Esophagus squamous epithelium (tissue), 5 donors: ENCODE measurements at places on chromosomes 1 and 21.

- DNase-seq: no peak
Observed at GRCh38 chr1:39992234-39992633, 37.3 kb downstream of the MFSD2A start.

- no peak for DNase-seq
Observed at GRCh38 chr1:209456878-209457277, 126.6 kb upstream of the CAMK1G start.

DNA sequence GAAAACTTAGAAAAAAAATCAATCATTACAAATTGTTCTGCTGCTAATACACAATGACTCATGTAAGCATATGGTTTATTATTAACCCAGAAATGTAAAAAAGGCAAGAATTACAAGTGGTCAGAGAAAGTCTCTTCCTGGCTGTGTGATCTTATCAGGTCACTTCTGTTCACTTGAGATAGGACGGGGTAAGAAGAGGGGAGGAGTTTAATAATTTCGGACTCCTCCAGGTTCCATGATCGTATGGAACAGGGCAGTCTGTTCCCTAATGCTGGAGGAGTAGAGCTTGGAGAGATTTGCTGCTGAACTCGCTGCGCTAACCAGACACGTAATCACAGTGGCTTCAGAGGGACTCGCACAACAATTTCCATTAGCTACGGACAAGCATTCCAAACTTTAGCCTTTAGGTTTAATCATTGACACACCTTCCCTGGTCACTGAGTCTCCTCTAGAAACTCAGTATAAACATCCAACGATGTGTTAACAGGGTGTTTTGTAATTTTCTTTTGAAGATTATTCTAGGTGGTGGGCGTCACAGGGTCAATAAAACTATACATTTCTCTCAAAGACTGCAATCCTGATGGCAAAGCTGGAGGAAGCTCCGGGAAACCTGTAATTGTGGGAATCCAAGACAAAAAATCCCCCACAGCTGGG is 1.3 kb downstream of the CRYZ start:
- DNase-seq: no peak

DNA sequence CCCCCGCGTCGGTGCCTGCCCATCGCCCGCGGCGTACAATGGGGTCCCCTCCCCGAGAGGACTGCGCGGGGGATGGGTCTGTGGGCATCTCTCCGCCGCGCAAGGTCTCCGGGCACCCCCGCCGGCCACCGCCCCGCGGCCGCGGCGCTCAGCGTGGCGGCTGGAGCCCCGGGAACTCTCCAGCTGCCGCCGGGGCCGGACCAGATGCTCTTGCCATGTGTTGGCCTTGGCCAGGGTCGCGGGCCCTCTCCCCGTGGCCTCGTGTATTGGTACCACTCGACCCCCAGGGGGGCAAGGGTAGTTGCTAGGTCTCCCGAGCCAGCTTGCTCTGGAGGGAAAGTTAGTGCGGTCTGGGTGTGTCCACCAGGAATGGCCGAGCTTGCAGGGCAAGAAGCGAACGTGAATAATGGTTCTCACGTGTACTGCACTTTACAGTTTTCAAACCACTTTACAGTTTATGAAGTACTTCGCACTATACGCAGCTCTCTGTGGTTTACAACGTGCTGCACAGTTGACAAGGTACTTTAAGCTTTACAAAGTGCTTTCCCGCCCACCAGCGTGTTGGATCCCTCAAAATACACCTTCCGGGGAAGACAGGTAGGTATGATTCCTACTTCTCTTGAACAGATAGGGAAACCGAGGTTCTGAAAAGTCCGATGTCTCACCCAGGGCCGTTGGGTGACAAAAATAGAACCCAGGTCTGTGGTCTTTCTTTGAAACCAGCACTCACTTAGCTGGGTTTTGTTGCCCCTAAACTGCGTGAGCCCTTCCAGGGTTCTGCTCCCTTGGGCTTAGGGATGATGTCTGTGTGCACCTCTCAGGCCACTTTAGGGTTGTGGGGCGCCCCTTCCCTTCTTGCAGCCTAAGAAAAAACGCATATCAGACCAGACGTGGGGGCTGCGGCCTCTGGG is 1.2 kb downstream of the EPHB2 start:
- no peak for DNase-seq

- no peak for DNase-seq
Observed at GRCh38 chr1:245822996-245823395, 668.2 kb downstream of the KIF26B start.

GRCh38 chr1:8377271-8377981 is 59.5 kb downstream of the SLC45A1 start:
- DNase-seq: no peak

DNA sequence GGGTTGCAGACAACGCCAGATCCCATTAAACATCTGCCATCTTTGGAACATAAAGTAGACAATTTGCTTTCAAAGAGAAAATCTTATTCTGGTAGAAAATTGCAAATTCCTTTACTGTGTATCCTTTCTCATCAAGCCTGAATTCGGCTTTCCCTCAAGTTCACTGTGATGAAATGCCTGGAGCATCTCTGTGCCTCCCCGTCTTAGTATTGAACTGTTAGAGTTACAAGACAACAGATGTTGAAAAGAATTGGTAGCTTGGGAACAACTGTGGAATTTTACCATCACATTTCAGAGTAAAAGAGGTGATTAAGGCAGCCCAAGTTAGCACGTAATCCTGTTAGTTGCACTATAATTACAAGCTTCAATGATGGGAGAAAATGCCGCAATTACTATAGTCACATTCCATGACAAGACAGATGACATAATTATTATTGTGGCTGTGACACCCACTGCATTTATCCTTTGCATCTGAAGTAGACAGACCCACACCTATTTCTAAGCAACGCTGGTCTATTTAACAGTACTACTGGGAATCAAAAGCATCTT is 54.4 kb upstream of the B3GALNT2 start:
- no peak for DNase-seq

DNA sequence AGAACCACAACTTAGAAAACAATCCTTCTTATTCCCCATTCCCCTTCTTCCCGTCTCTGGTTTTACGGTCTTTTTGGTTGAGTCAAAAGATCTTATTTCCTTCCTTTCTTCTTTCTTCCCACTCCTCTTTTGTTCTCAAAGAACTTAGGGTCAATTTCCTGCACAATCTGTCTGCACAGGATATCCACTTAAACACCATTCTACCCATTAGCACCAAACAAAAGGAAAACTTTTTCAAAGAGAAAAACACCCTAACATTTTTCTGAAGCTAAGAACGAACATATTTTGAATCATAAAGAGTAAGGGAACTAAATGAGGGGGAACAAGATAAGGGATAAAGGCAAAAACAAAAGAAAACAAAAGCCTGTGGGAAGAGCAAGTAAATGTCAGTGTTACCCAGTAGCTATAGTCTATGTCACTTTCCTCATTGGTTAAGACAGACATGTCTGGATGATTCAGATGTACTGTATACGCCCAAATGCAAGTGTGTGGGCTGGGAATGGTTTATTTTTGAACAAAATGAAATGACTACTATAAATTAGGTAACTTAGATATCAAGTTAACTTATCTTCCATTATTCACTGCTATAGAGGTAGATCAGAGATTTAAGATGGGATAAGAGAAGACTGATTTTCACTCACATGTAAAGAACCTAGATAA is 59.9 kb downstream of the TOR3A start:
- DNase-seq: no peak

GRCh38 chr1:183000167-183000962 is 22.9 kb upstream of the LAMC1 start:
- DNase-seq: no peak

DNA sequence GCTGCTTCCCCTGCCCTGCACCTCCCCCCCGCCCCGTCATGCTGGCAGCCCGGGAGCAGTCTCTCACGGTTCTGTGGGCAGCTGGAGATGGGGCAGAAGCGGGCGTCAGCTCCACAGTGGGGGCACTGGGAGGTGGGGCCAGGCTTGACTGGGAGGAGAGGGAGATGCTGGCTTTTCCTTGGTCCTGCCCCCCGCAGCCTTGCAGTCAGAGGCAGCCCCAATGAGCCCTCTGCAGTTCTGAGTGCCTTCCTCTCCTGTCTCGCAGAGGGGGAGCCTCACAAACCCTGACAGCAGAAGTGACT is 21.7 kb downstream of the ARHGEF10L start:
- DNase-seq: no peak
